ENCODE measurements at places on chromosomes 11 and 22.

DNA sequence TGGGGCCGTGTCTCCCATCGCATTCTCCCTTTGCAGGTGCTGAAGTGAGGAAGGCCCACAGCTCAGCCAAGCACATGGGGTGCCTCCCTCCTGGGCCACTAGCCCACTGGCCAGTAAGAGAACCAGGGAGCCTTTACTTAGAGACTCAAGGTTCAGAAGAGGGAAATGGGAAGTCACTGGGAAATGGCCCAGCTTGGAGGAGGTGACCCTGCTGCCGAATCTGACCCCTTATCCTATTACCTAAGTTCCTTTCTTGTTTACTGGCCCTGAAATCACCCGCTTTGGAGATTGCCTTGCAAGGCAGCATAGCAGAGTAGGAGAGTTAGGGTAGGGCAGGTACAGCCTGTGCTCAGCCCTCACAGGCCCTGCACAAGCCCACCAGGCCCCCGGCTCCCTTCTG is 24.4 kb downstream of the UPB1 start:
- no peak for DNase-seq

DNA sequence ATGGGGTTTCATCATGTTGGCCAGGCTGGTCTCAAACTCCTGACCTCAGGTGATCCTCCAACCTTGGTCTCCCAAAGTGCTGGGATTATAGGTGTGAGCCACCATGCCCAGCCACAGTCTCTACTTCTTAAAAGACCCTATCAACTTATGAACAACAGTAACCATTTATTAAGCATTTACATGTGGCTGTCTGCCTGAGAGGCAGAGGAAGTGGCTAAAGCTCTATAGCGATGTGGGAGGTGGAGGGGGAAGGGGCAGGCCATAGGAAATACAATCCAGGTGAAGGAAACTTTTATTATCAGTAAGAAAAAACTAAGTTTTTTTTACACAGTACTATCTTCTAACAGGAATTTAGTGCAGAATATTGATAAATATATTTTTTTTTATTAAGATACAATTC is 87.8 kb upstream of the PHOX2A start:
- no peak for DNase-seq

DNA sequence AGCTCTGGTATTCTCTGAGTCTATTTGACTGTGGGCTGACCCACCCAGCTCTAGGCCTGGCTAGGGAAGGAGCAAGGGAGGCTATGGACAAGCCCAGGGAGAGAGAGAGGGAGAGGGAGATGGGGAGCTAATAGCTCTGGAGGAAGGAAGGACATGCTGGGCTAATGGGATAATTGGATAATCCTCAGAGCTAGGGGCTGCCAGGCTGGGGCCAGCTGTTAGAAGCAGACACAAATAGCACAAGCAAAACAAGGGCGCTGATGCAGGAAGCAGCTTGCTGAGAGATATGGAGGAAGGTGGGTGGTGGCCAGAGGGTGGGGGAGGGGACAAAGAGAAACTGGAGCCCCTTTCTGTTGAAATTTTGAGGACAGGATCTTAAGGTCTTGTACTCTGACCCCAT is 23.2 kb downstream of the ADORA2A start:
- no peak for DNase-seq

GRCh38 chr22:41968601-41969000 is 642 bp upstream of the SEPTIN3 start:
- no peak for DNase-seq

DNA sequence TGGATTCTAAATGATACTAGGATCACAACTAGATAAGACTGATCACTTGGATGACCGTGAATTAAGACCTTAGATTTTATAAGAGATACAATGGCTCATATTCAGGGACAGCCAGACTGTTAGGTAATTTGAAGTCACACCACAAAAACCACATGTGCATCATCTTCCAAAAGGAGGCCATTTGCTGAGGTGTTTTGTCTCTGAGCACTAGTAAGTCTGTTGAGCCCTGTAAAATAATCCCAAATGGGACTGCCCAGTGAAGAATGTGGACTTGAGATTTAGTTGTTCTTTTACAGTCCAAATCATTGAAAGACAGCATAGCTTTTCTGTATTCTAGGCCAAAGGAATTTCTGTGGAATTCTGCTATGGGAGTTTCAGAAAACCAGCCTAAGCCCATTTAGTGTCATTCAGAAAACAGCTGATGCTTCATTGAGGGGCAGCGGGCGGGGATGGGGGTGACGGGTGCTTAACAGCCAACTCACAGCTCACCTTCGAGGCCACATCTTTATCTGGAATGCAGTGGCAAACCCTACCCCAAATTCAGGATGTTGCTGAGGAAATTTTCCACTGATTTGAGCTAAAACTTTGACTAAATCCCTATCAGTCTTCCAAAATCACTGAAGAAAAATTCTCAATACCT is 80.1 kb upstream of the BIRC3 start:
- no peak for DNase-seq

Data from stimulated activated CD4-positive, alpha-beta T cell treated with anti-CD3 and anti-CD28 coated beads, TNF-alpha, amount 100 ng/mL, for 48 hours (primary cell).